Right lung (tissue), 10 donors: ENCODE measurements at places on chromosomes 3 and 15.

GRCh38 chr3:108021131-108021530, 69.7 kb downstream of the CD47 start:
- no peak for DNase-seq

DNA sequence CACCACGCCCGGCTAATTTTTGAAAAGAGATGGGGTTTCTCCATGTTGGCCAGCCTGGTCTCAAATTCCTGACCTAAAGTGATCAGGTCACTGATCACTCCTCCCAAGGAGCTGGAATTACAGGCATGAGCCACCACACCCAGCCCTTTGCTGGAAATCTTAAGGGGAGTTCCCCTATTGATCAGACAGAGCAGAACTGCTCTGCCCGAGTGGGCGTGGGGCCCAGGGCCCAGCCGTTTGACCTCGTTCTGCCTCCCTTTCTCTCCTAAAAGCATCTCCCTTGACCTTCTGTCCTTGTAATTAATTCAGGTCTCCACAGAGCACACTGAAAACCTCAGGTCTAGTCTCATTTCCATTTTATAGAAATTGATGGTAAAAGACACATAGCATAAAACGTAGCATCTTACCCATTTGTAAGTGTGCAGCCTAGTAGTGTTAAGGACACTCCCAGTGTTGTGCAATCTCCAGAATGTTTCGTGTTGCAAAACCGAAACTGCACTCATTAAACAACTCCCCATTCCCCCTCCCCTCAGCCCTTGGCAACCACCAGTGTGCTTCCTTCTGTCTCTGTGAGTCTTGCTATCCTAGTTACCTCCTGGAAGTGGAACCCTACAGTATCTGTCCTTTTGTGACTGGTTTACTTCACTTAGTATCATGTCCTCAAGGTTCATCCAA, 89.3 kb downstream of the SLCO3A1 start:
- DNase-seq, result peak; percentile 90

GRCh38 chr3:120894316-120895057, 13.5 kb upstream of the STXBP5L start:
- DNase-seq, result no peak

DNA sequence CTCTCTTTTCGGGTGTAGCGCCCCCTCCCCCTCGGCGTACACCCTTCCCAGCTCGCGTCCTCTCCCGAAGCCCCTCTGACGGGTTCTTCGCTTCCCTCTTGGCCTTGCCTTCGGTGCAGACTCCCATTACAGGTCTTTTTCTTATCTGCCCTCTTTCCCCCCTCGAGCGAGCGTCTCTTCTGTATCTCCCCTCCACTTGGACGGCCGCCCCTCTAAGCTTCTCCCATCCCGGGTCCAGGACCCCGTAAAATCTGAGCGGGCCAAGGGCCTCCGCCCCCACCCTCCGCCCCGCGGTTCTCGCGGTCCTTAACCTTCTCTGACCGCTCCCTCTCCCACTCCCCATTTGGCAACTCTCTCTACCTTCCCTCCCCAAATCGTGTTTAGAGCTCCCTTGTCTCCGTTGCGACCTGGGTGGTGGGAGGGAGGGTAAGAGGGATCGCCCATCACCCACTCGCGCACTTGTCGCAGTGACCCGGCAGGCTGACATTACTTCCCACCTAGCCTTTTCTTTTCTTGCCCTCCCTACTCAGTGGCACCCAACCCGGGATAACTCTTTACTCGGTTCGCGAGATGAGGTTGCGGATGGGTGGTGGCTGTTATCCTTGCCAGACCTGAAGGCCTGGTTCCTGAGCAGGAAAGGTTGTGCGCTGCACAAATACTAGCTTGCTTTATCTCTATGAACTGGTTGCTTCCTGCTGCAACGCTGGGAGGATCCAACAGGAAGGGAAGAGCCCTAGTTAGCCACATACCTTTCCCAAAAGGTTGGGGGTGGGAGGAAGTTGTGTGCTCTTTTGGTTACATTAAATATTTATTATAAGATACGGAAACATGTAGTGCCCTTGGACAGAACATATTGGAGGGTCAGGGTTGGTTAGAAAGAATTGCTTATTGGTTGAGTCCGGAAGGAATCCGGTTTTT, 922 bp downstream of the RAB11A start:
- peak; percentile 39 for DNase-seq

- no peak for DNase-seq
Measured at GRCh38 chr15:67607959-67608637, 65.6 kb downstream of the MAP2K5 start.

DNA sequence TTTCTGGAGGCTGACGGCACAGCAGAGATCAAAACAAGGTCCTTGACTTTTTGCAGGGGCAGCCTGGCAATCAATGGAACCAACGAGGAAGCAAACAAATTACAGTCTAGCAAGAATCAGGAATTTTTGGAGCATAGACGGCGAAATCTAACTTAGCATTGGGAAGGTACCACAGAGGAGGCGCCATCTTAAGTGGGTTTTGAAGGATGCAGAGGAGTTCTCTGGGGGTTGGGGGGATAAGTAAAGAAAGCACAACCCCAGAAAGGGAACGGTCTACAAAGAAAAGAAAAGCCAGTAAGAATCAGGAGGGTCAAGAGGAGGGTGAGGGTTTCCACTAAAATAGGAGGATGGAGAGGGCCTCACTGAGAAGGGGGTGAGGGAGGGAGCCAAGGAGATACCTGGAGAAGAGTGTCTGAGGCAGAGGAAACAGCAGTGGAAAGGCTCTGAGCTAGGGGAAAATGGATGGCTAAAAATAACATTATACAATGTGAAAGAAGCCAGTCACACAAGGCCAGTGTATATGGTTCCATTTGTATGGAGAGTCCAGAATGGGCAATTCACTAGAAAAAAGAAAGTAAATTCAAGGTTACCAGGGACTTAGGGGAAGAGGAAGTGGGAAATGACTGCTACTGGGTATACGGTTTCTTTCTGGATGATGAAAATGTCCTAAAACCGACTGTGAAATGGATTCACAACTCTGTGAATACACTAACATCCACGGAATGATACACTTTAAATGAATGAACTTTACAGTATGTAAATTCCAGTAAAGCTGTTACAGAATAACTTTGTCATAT, 25.2 kb upstream of the IQSEC1 start:
- DNase-seq, result no peak

DNA sequence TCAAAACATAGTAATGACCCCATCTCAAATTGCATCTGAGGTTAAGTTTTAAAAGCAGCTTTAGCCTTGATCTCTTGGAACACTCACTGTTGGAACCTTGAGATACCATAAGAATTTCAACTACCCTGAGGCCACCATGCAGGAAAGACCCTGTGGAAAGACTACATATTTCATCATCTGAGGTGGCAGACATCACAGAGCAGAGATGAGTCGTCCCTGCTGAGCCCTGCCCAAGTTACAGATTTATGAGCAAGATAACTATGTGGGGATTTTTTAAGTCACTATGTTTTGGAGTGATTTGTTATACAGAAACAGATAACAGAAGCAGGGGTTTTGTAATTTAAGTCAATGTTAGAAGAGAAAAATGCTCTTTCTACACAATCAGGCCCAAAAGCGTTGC, 168.4 kb downstream of the STAC start:
- DNase-seq, result no peak

GRCh38 chr3:126267169-126267975, 87.0 kb upstream of the ALDH1L1 start:
- peak; percentile 79 for DNase-seq

DNA sequence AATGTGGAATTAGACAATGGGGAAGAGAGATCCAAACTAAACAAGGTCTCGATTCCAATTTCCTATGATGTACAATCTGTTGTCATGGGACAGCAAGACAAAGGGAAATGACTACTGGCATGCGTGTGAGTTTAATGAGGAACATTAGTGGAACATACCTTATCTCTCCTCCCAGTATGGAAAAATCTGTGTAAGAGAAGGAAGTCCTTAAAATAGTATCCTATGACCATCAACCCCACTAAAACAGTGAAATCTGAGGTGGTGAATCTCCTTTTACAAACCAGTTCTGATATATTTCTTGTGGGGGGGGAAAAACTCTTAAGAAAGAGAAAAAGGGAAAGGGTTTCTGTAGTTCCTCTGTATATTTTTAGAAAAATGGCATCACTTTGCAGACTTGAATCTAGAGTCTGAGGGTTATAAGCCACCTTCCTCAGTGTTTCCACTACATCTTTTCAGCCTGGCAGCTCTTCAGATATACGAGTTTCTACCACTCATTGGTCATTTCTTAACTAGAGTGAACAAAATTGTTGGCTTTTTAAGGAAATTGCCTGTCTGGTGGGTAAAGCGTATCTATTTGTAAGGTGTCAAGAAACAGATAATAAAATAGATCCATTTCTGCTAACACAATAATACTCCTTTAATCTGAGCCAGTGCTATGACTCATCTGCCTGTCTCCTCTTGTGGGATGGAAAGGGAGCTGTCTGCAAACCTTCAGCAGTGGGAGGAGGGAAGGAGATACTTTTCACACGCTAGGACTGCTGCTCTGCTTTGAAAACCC, 3.0 kb upstream of the TNFAIP8L3 start:
- DNase-seq, result no peak

GRCh38 chr3:157128771-157129681, 30.9 kb downstream of the CCNL1 start:
- no peak for DNase-seq

DNA sequence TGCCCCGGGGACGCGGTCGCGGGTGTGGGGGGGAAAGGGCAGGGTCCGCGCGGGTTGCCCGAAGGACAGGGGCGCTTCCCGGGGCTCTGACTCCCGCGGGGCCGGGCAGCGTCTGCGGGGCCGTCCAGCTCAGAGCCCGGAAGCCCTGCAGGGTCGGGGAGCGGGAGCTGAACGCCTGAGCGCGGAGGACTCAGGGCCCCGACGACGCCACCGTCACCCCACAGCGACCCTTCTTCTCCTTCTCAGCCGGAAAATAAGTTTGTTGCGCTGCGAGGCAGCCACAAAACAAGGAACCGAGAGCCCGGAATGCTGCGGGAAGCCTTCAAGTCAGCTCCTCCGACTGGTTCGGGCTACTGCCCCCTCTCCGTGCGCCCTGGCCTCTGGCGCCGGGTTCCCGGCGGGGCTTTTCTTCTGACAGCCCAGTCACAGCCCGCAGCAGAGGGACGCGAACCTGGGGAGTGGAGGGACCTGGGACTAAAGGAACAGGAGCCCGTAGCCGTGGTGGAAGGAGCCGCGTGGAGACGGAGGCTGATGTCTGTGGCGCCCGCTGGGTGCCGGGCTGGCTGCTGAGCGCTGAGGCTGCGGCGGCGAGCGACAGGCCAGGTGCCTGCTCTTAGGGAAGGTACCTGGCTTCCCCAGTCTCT, 484 bp downstream of the CNTN4 start:
- no peak for DNase-seq

DNA sequence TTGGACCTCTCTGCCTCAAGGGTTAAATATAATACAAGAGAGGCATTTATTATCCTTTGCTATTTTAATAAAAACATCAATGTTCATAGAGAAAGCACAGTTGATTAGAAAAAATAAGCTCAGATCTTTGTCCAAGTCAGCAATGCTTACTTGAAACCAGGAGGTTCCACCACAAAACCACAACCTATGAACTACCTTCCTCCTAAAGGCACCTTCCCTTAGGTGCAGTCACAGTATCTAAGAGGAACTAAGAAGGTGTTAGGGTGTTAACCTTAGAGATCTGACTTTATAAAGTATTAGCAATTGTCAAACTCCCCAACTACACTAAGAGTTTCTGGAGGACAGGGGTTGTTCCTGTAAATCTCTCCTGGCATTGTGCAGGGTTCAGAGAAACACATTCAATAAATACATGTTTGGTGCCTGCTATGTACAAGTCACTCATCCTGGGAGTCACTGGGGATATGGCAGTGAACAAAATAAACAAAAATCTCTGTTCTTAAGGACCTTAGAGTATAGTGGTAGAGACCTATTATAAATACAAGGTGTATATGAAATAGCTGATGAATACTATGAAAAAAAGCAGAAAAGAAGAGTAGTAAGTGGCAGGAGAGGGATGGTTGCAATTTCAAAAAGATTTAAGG, 208.6 kb downstream of the NFKBIZ start:
- no peak for DNase-seq

DNA sequence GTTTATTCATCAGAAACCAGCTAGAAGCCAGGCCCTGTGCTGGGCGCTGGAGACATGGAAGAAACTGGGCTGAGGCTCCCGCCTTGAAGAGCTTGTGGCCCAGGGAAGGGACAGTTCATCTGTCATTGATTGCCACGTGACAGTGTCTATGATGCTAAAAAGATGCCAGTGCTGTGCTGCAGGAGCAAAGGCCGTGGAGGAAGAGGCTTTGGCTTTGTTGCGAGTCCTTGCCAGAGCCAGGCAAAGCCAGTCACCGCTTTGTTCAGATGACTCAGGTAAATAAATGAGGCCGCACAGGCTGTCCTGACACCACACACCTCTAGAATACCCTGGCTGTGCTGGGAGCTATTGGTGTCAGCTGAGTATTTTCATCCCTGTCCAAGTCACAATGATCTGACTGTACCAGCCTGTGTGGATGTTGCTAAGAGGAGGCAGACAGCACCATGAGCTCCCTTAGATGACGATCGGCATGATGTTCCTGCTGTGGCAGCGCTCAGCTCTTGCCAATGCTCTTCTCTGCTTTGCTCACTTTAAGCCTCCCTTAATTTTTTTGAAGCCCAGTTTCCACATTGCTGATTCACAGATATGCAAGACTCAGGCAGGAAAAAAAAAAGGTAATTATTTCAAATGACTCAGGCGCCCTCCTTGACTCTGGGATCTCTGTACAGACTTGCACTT, 77.5 kb downstream of the CCNL1 start:
- DNase-seq, result no peak

- DNase-seq, result no peak
Measured at GRCh38 chr3:174619239-174619638, 239.9 kb upstream of the NAALADL2 start.

DNA sequence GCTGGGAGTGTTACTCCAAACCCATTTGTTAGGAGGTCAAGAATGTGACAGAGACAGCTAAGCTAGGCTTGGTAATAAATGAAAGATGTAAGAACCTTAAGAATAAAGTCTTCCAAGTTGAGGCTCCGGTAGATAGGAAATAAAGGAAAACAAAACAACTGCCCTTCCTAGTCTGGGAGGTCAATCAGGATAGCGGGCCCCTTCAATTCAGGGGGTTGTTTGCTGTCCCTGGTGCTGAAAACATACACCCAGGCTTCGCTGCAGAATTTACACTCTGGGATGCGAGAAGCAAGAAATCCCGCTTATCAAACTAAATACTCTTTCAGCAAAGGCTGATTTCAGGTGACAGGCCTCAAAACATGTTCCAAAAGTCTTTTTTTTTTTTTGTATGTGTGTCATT, 393.4 kb downstream of the NTRK3 start:
- DNase-seq, result no peak

DNA sequence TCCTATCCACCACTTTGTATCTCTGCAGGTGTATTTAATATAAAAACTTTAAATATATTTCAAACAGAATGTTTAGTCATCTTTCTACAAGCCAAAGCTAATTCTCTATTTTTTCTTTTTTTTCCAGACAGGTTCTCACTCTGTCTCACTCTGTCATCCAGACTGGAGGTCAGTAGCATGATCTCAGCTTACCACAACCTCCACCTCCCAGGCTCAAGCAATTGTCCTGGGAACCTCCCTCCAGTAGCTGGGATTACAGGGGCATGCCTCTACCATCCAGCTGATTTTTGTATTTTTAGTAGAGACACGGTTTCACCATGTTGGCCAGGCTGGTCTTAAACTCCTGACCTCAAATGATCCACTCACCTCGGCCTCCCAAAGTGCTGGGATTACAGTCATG, 202.6 kb downstream of the VGLL3 start:
- DNase-seq, result no peak
